Activated CD8-positive, alpha-beta memory T cell treated with anti-CD3 and anti-CD28 coated beads for 48 hours (primary cell): ENCODE measurements at places on chromosomes 16 and 17.

GRCh38 chr16:678858-679813 lies 1.1 kb upstream of the STUB1 start:
- no peak for DNase-seq

GRCh38 chr17:9865586-9865985 lies 39.5 kb downstream of the RCVRN start:
- DNase-seq = no peak

- DNase-seq = no peak
Measured at GRCh38 chr17:46152423-46152822, 40.8 kb downstream of the KANSL1 start.

GRCh38 chr17:35752471-35752870 lies 568 bp downstream of the GAS2L2 start:
- DNase-seq = no peak

DNA sequence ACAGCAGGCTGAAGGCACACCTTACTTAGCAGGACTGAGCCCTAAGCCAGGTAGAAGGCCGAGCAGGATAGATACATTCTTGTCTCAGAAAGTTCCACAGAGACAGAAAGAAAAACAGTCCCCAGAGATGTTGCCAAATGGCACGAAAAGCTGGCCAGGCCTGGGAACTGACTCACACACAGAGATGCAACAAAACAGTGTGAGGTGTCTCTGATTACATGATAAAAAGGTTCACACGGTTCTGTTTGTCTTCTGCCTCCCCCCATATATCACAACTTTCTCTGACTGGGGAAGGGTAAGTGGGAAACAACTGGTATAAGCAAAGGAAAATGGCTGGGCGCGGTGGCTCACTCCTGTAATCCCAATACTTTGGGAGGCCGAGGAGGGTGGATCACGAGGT lies 1.7 kb downstream of the WBP2 start:
- DNase-seq = no peak

GRCh38 chr17:19384723-19385391 lies 2.1 kb downstream of the MFAP4 start:
- no peak for DNase-seq

- DNase-seq = no peak
Measured at GRCh38 chr16:20249211-20249610, 78.1 kb downstream of the GP2 start.

DNA sequence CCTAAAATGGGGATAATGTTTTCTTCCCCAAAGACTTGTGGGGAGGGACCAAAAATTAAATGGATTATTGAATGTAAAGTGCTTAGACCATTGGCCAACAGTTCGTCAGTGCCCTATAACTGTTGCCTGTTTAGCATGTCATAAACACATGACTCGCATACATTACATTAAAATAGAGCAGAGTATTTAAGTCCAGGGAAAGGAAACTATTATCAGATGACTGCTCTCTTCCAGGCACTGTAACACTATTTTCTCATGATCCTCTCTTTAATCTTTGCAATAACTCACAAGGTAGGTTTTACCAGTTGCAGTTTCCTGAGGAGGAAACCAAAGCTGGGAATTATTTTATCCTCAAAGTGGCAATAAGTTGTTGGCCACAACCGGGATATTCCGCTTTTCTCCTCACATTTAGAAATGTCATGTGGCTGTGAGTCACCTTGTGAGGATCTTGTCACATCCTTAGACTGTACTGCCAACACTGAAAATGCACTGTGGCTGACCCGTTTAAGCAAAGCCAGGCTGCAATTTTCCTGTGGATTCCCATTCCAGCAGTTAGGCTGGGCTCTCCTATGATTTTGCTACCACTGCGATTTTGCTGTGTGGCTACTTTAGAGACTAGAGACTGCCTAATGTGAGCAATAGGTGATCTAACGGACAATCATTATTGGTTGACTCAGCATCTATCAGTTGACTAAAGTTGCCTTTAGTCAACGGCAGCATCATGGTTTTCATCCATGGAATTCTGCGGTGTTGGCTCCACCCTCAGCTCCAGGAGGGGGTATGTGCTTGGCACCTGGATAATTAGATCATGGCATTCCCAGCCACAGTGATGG lies 58.3 kb upstream of the DHX40 start:
- no peak for DNase-seq

DNA sequence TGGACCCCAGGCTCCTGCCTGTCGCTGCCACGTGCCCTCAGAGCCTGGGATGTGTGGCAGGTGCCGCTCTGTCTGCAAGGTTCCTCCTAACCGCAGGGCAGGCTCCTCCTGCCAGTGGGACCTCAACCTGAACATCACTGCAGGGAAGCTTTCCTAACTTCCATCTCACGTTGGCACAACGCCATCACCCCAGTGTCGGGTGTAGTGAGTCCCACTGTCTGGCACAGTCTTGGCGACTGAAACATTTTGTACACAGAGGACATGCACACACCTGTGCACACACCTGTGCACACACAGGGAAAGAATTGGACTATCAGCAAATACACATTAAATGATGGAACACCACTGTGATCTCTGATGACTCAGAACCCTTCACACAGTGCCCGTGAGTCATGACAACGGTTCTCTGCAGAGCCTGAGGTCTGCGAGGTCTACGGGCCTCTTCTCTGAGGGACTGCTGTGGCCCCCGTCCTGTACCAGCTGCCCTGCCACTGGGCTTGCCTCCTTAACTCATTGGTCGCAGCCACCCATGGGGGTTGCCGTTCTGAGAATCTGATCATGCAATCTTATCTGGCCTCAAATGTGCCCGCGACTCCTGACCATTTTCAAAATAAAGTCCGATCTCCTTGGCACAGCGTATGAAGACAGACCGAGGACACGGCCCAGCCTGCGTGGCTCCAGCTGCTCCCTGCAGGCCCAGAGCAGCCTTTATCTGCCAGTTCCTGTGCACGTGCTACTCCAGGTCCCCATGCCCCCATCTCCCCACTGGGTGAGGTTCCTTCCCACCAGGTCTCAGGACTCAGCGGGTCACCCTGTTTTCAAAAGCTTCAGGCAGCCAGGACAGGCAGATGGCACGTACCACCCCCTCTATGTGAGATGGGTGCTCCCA lies 7.6 kb downstream of the CCDC57 start:
- no peak for DNase-seq

DNA sequence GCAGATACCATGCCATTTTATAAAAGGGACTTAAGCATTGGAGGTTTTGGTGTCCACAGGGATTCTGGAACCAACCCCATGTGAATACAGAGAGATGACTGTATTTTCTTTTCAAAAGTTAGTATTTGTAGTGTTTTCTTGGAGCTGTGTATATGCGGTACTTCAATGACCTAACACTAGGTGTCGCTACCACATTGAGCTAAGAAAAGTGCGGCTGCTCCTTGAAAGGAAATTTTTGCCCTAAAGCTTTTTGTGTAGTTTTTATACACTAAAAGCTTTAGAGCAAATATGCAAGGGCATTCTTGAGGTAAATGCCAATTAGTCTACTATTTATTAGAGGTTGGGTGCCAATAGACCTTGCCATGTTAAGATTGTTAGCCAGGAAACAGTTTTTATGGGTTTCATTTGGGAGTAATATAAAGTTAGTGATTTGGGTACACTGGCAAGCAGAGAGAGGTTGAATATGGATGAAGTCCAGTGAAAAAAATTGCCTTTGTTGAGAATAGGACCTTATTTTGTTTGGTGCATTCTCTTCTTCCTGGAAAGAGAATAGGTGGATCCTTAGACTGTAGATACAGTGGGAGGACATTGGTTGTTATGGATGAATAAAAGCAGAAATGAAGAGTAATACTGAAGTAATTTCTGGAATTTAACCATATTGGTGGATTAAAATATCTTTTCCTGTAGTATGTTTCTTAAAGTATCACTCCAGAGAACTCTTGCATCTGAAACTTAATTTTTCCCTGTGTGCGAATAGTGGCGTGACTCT lies 43.3 kb downstream of the BCAS3 start:
- DNase-seq = no peak

- peak; percentile 93 for DNase-seq
Measured at GRCh38 chr17:47889734-47890529, 6.1 kb upstream of the SP2 start.

GRCh38 chr17:31226950-31227349 lies 70.1 kb downstream of the OMG start:
- DNase-seq = no peak

GRCh38 chr17:17859909-17860765 lies 23.4 kb upstream of the SREBF1 start:
- no peak for DNase-seq

GRCh38 chr17:33811984-33812577 lies 443.0 kb upstream of the CCL2 start:
- no peak for DNase-seq

- DNase-seq = no peak
Measured at GRCh38 chr16:7363422-7364417, 31.1 kb downstream of the RBFOX1 start.

- DNase-seq = no peak
Measured at GRCh38 chr16:12536412-12536746, 267.3 kb downstream of the CPPED1 start.

DNA sequence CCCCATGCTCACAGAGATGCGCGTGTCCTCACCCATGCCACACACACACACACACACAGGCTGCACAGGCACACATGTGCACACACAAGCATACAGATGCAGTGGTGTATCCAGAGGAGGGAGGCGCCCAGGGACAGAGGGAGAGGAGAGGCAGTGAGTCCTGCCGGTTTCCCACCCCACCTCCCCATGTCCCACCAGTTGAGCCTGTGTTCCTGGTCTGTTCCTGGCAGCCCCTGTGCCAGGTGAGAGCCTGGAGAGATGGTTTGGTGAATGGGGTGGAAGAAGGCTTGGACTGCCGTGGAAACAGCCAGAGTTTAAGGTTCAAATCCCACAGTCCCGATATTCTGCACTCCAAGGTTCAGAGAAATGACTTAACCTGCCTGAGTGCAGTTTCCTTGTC lies 10.2 kb upstream of the FADS6 start:
- no peak for DNase-seq

- DNase-seq = no peak
Measured at GRCh38 chr17:19928299-19928698, 49.3 kb downstream of the AKAP10 start.

- no peak for DNase-seq
Measured at GRCh38 chr17:3879186-3879585, 13.7 kb downstream of the CAMKK1 start.

- no peak for DNase-seq
Measured at GRCh38 chr16:8398548-8398947, 191.8 kb downstream of the TMEM114 start.

GRCh38 chr17:55442953-55443683 lies 21.5 kb upstream of the MMD start:
- DNase-seq = no peak
